Caco-2 (cell line): ENCODE measurements at places on chromosomes 2 and 18. TPM values are rescaled to one million over a fixed set of nuclear protein-coding genes. Genes with fewer than 3 reads are reported as not detected.
A peak's percentile ranks its signal among the peaks of the same experiment; 100 is the strongest.

ALLC gene
- total RNA-seq: not detected in 2 replicates

RAPGEF4 gene
- 0.23 and 0.98 TPM in 2 replicates for total RNA-seq

ZC3H15 gene
- total RNA-seq: 97.2 and 98.1 TPM in 2 replicates

DNA sequence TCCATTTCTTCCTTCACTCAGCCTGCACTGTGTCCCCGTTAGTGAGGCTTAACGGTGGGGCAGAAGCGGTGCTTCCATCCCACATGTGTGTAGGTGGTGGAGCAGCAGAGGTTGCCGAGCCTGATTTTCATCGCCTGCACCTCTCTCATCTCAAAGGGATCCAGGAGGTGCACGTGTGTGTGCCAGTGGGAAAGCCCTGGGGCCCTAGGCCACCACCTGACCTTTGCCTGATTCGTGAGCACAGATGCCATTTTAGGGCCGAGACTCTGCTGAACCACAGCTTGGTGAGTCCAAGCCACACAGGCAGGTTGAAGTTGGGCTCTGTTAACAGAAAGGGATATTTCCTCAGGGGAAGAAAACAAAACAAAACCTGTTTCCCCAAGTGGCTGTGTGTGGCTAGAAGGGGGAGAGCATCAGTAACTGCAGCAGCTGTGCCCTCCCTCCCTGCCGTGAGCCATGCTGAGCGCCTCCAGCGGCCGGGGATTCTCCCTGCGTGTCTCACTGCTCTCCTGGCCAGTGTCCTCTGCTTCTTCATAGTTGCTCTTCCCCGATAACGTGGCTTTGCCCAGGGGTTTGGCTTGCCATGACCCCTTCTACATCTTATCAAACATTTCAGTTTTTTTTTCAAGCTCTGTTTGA, 81.5 kb downstream of the MAPRE2 start:
- no peak for DNase-seq

- no peak for DNase-seq
These were observed 215.0 kb downstream of the THSD7B start for GRCh38 chr2:136980303-136980702.

DNA sequence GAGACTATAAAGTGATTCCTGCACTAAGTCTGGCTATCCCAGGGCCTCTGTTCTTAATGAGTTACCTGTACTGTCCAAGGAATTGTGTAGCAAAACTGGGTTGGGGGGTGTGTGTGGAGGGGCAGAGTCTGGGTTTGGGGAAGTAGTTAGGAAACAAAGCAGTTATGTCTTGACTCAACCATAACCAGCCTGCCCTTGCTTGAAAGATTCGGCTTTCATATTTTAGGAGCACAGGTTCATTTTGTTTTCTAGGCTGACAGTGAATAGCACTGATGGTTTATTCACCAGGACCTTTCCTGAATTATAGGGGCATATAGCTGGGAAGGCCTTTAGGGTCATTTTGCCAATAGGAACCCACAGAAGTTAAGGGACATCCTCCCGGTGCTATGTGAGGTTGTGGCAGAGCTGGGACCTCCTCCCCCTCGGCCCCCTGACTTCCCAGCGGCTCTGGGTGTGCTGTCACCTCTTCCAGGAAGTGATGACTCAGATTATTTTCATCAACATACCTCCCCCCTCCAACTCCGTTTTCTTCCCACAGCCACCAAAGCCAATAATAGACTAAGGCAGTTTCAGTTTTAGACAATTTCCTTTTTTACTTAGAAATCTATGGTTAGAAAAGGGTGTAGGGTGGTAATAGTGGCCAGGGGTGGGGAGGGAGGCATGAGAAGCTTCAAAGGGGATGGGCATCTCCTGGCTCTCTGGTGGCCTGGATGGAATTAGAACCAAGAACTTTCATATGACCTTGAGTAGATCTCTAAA, 44.8 kb downstream of the SETBP1 start:
- DNase-seq: no peak

- DNase-seq: no peak
These were observed 58.5 kb downstream of the CLHC1 start for GRCh38 chr2:55173438-55174054.

DNA sequence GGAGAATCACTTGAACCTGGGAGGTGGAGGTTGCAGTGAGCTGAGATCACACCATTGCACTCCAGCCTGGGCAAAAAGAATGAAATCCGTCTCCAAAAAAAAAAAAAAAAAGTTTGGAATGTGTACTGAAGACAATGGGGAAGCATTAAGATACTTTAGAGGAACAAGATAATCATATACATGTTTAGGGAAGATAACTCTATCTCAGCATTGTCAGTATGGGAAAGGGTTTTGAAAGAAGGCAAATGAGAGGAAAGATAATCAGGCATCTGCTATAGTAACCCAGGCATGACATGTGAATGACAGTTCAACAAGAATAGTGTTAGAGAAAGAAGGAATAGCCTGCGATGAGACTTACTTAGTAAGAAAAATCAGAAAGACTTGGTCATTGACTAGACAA, 112.0 kb downstream of the ATAD2B start:
- DNase-seq: no peak

DNA sequence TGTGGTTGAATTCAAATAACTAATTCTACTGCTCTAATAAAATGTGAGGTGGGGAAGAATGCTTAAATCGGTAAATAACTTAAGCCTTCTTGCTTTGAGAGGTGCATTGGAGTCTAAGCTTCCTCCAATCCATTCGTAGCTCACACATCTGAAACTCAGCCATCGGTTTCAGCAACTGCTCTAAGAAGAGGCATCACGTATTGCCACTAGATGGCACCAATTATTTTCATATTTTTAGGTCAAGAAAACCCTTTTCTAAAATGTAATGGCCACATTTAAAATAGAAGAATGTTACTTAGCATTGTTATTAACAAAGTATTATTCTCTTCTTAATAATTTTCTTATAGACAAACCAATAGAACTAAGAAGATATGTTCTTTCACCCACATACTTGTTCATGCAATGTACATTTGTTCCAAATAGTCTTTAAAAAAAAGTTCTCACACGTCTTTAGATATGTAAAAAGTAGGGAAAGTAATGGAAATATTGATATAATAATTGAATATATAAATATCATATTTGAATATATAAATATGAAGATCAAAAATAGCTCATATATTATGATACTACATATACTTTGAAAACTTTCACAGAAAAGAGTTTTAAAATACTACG, 229.8 kb downstream of the CCDC178 start:
- DNase-seq: peak; percentile 1

- DNase-seq: no peak
These were observed 41.1 kb upstream of the TCF4 start for GRCh38 chr18:55629133-55629532.
